ENCODE measurements at places on chromosomes 11 and 22.

DNA sequence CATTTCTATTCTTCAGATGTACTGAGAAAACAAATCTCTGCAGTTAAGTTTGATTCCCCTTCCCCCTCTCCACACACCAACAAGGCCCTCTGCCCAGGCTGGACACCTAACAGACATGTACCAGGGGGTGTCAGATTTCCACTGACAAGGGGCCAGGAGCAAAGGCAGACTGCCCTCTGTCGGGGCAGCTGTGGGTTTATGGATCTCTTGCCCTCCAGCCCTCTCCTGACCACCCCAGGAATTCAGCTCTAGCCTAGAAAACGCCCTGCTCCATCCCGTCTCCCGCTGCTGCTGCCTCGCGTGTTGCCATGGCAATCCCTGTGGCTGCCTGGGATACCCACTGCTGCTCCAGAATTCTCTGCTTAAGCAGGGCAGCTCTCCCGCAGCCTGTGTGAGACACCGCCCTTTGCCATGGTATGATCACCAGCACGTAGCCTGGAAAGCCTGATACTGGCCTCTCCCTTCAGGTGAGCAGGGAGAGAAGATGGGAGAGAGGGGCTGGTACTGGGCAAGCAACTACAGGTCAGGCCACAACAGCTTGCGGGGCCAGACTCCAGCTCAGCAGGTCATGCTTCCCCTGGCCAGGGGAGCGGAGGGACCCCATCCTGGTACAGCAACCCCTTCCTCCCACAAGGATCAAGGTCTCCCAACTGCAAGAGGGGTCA lies 41.6 kb downstream of the BUD13 start:
- no peak for DNase-seq

GRCh38 chr11:69854713-69855112 lies 35.5 kb upstream of the FGF3 start:
- no peak for DNase-seq

- no peak for DNase-seq
These were observed 789.0 kb downstream of the KCNA4 start for GRCh38 chr11:29227811-29228210.

DNA sequence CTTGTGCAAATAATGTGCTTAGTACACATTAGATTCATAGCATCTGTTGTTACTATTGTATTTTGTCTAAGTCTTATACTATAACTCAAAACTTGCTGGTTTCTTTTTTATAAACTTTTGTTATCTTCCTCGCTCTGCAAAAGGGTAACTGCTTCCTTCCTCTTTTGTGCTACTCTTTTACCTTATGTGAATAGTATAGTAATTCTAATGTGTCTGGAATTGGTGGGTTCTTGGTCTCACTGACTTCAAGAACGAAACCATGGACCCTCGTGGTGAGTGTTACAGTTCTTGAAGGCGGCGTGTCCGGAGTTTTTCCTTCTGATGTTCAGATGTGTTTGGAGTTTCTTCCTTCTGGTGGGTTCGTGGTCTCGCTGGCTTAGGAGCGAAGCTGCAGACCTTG lies 563.1 kb upstream of the LUZP2 start:
- no peak for DNase-seq

DNA sequence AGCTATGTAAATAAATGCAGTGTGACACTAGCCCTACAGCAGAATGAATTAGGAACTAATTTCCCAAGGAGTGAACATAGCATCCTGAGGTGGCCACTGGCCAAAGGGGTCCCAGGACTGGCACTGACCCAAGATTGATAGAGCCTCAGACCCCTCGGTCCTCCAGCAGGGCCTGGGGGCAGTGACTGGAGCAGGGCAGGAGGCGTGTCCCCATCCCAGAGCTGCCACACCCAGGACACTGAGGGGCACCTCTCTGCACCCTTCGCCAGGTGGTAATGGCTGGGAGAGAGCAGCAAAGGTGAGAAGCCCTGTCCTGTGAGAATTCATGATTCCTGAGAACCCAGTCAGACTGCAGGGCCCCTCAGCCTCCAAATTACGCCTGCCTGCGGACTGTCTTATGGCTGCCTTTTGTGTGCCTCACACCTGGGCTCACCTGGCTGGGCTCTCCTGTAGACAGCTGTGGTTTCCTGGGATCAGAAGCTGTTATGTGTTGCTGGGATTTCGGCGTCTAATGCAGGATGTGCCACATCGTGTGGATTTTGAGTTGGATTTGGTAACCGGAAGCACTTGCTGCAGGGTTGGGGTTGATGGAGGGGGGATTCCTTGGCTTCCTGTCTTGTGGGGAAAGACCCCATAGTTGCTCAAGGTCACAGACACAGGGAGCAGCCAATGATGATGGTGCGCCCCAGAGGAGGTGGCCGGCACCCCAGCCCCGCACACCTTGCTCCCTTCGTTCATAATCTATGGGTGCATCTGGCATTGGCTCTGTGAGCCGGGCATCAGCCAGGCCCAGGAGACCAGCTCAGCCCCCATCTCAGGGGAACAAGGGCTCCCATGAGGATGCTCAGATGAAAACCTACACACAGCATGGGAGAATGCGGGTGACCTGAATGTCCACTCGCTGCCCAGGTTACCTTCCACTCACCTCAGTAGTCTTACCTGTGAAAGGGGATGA lies 582.9 kb downstream of the BRD1 start:
- DNase-seq = no peak

- DNase-seq = no peak
These were observed 115.5 kb downstream of the PHF21B start for GRCh38 chr22:44894321-44894720.

DNA sequence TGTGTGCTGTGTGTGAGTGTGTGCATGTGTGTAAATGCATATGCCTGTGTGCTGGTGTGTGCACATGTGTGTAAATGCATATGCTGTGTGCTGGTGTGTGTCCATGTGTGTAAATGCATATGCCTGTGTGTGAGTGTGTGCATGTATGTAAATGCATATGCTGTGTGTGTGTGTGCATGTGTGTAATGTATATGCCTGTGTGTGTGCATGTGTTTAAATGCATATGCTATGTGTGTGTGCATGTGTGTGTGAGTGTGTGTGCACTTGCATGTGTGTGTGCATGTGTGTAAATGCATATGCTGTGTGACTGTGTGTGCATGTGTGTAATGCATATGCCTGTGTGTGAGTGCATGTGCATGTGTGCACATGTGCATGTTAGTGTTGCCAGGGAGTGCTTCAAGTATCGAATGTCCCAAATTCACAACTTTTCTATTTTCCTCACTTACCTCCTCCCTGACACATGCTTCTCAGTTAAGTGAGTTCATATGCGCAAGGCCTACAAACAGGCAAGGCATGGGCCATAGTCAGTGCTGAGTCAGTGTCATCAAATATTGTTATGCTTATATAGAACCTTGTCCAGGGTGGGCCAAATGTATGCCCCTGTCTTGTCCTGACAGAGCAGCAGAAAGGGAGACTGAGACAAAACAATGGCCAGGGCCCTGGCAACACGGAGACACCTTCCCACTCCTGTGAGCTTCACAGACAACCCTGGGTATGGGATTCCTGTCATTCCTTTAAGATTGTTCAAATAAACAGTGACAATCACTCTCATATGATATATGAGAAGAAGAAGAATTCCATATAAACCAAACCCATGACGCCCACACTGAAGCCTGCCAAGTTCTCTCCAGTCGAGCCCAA lies 38.6 kb downstream of the GGTLC2 start:
- DNase-seq = no peak

- no peak for DNase-seq
These were observed 256.3 kb downstream of the CADM1 start for GRCh38 chr11:115247953-115248352.

GRCh38 chr11:126225295-126225665 lies 13.7 kb downstream of the FAM118B start:
- no peak for DNase-seq

DNA sequence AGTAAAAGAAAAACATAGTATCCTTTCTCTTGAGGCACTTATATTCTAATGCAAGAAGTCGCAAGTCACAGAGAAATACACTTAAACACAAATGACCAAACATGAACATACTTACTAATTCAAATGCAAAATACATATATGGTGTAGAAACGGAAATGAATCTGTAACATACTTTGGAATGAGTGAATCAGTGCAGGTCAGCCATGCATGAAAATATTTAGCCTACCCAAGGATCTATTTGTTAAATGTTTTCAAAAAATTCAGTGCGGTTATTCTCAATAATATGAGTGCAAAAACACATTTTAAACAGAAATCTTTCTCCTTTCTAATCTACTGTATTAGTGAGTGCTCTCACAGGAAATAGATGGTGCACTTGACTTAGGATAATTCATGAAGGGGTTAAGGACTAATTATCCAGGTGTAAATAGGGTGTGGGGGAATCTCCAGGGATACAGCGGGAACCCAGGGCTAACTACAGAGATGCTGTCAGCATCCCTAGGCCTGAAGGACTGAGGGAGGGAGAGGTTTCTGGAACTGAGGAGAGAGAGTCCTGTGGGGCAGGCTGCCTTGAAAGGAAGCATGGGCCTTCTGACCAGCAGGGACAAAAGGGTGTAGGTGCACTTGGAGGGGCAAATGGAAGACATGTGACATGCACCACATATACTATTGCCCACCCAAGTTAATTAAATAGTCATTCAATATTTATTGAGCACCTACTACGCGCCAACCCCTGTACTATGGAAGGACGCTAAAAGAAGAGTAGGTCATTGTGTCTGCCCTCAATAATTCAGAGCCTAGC lies 139.2 kb downstream of the MAML2 start:
- no peak for DNase-seq

GRCh38 chr11:65764434-65764833 lies 16.3 kb downstream of the AP5B1 start:
- DNase-seq = no peak

Measured in thoracic aorta (tissue), 2 donors.